Stimulated activated CD4-positive, alpha-beta T cell treated with anti-CD3 and anti-CD28 coated beads, Interleukin-15, amount 100 ng/mL, for 48 hours (primary cell): ENCODE measurements at places on chromosomes 11 and 22.

GRCh38 chr22:47199261-47199978, 437.0 kb downstream of the TBC1D22A start:
- DNase-seq, result no peak

GRCh38 chr22:31650391-31650790, 11.6 kb downstream of the PISD start:
- no peak for DNase-seq

DNA sequence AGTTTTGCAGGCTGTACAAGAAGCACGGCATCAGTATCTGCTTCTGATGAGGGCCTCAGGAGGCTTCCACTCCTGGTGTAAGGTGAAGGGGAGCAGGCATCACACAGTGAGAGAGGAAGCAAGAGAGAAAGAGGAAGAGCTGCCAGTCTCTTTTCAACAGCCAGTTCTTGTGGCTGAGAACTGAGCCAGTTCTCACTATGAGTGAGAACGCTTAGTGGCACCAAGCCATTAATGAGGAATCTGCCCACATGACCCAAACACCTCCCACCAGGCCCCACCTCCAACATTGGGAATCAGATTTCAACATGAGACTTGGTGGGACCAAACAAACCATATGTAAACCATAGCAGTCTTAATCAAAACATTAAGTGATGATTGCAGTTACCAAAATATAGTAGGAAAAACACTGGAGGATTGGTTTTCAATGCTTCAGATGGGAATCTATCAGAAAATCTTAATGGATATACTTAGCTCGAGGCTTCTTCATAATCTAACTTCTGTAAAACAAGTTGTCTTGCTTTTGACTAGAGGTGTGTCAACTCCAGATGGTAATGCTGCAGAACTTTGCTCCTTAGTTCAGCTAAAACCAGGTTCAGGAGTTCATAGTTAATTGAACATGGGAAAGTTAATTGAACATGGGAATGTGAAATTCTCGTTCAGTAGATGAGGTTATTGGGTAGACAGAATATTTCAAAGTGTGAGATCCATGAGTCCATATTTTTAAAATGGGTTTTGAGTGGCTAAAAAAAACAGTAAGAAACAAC, 12.2 kb downstream of the FAR1 start:
- DNase-seq, result no peak

DNA sequence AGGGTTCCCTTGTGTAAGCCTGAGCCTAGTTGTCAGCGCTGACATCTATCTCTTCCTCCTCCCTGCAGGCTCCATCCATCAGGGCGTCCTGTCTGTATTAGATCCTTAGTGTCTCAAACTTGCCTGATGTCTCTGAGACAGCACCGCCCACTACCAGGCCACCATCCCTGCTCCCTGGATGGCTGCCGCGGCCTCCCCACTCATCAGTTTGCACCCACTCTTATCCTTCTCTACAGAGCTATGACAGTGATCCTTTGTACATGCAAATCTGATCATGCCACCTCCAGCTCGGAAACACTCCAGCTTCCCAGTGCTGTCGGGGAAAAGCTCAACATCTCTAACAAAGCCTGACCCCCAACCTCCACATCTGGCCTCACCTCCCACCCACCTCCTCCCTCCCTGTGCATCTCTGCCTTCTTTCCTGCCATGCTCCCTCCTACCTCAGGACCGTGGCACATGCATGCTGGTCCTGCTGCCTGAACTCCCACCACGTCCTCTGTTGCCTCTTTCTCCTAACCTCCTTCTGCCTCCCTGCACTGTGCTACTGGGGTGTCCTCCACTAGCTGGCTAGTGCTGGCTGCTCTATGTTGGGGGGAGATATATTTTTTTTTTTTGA, 61.6 kb upstream of the EIF3D start:
- DNase-seq, result no peak

DNA sequence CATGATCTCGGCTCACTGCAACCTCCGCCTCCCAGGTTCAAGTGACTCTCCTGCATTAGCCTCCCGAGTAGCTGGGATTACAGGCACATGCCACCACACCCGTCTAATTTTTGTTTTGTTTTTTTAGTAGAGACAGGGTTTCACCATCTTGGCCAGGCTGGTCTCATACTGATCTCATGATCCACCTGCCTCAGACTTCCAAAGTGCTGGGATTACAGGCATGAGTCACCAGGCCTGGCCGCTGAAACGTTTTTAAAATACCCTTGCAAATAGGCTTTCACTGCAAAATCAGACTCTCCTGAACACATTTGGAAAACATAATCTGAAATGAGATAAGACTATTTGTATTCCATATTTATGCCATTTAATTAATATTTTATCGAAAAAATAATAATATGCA, 826.1 kb upstream of the CNTN5 start:
- no peak for DNase-seq

DNA sequence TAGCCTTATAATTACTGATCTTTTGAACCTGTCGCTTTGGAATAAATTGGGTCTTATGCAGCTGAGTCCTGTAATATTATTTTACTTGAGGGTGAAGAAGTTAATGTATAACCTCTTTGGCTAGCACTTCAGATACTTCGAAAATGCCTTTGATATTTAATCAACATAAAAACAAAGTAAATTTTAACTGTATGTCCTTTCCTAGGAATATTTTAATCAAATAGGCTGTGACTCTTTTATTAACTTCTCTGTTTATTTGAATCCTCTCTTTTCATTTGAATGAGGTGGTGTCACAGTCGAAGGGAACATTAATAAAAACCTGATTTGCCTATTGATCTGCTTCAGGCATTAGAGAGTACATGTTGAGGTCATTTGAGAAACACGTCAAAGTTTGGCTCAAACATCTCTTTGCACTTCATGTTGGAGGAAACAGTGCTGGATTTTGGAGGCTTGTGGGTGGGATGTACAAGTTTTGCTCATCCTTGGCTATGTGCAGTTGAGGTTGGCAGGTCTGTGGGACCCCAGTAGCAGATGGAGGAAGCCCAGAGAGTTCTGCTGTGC, 143.6 kb downstream of the NCAM1 start:
- no peak for DNase-seq

GRCh38 chr22:19800761-19801244, 40.2 kb downstream of the TBX1 start:
- DNase-seq, result no peak

DNA sequence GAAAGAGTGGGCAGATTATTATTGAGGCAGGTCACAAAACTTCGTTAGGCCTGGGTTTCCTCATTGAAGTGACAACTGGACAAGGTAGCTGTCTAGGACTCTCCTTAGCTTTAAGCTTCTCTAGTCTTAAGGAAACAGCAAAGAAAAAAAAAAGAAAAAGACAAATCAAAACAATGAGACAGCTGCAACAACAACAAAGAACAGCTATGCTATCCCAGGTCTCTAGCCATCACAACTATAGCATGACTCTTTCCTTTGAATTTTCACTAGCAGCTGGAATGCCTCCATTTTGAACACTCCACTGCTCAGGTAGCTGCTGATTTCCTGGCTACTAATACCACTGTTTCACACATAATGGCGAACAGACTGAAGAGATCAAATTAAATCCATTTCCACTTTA, 302.4 kb upstream of the SORL1-AS1 start:
- DNase-seq, result no peak

- no peak for DNase-seq
Measured at GRCh38 chr11:20162824-20163782, 2.8 kb upstream of the DBX1 start.

- no peak for DNase-seq
Measured at GRCh38 chr11:35539781-35540281, 14.4 kb upstream of the PAMR1 start.

- DNase-seq, result no peak
Measured at GRCh38 chr22:29342577-29343312, 27.2 kb upstream of the RASL10A start.

GRCh38 chr11:60367009-60367408, 11.3 kb upstream of the MS4A7 start:
- no peak for DNase-seq

- DNase-seq, result no peak
Measured at GRCh38 chr22:45125188-45125587, 38.5 kb upstream of the NUP50 start.

GRCh38 chr11:7628660-7629059, 44.6 kb downstream of the CYB5R2 start:
- no peak for DNase-seq

DNA sequence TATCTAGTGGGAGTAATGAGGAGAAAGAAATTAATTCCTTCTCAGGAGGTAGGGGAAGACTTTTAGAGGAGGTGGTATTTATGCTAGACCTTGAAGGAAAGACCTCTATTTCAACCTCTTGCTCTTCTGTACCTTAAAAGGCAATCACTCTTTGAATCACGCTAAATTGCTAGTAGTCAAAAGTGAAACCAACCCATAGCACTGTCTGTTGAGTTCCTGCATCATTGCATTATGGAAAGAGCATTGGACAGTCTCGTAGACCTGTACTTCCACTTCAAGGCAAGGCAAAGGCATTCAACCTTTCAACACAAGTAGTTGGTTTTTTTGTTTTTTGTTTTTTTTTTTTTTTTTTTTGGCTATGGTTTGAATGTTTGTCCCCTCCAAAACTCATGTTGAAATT, 770.4 kb downstream of the ETS1 start:
- DNase-seq, result no peak

DNA sequence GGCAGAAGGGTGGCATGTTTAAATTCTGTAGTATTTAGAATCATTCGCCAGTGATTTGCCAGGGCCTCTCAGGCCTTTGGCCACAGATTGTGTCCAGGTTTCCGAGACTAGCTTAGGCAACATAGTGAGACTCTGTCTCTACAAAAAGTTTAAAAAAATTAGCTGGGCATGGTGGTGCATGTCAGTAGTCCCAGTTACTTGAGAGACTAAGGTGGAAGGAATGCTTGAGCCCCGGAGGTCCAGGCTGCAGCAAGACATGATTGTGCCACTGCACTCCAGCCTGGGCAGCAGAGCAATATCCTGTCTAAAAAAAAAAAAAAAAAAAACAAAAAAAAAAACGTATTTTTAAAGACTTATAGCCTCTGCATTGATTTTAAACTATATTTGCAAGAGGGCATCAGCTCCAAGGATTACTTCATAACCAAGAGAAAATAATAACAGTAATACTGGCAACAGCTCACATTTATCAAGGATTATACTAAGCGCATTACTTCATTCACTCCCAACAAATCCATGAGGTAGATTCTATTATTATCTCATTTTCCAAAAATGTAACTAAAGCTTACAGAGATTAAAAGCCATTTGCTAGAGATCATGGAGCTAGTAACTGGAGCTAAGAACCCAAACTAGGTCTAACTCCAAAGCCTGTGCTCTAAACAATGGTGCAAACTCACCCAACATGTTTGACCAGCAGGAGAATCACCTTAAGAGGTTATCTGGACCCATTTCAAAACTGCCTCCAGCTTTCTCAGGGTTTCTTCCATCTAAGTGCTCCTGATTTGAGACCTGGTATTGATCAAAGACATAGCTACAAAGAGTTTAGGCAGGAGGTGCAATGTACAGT, 32.6 kb upstream of the SLC6A5 start:
- no peak for DNase-seq

- no peak for DNase-seq
Measured at GRCh38 chr11:44327730-44328129, 17.8 kb upstream of the ALX4 start.

DNA sequence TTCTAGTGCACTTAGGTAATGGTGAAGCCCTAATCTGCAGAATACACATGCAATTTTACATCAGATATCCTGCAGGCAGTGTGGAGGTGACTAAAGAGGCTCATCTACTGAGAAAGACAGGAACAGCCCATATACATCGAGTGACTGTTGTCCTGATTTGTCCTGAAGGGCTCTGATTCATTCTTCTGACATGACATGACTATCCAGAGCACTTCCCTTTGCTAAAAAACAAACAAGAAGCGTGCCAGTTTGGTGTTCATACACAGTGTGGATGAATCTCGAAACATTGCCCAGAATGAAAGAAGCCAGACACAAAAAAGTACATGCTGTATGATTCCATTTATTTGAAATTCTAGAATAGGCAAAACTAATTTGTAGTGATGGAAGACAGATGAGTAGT, 48.0 kb upstream of the AMPD3 start:
- no peak for DNase-seq

GRCh38 chr11:60862171-60862570, 5.2 kb upstream of the ZP1 start:
- no peak for DNase-seq

DNA sequence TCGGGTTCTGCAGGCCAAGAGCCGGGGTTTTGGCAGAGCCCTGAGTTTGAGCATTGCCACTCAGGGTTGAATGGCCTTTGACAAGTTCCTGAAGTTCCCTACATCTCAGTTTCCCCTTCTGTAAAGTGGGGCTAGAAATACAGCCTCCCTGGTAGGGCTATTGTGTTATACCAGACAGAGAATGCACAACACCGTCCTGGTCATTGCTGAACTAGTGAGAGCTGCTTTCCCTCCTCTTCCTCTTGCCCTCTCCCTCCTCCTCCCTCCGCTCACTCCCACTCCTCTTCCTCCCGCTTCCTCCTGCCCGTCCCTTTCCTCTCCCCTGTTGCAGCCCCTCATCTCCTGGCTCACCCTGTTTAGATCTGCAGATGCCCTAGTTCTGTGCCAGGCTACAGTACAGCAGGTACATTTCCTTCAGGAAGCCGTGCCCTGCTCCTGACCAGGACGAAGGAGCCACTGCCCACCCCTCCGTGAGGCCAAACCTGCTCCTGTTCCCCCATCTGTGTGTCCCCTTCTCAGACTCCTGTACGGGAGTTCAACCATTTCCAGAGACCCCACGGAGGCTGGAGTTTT, 91.5 kb upstream of the SHANK2 start:
- no peak for DNase-seq

- DNase-seq, result no peak
Measured at GRCh38 chr11:107496011-107496410, 38.4 kb upstream of the CWF19L2 start.

DNA sequence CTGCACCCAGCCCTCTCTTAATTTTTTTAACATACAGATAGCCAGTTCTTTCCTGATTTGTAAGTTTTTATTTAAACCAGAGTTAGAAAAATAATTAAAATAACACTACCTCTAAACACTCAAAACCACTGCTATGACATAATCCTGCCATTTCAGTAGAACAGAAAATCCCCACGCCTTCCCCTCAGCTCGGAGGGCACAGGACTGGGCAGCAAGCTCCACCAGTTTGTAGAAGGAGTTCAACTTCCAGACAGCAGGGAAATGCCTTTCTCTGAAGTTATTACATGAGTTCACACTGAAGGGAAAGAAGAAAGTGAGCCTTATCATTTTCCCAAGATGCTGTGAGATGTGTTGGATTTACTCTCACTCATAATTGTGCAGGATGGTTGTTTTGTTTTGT, 114.4 kb downstream of the MRTFA start:
- DNase-seq, result no peak

GRCh38 chr11:68928136-68928880, 24.6 kb downstream of the IGHMBP2 start:
- DNase-seq, result no peak

- no peak for DNase-seq
Measured at GRCh38 chr22:43217285-43218030, 30.5 kb upstream of the TTLL12 start.
